ENCODE measurements at places on chromosomes 11 and 22. TPM values are rescaled to one million over a fixed set of nuclear protein-coding genes. Genes with fewer than 3 reads are reported as not detected.

The PLEKHB1 gene
- total RNA-seq, result 16.2 TPM

The FERMT3 gene
- 184 TPM for total RNA-seq

DNA sequence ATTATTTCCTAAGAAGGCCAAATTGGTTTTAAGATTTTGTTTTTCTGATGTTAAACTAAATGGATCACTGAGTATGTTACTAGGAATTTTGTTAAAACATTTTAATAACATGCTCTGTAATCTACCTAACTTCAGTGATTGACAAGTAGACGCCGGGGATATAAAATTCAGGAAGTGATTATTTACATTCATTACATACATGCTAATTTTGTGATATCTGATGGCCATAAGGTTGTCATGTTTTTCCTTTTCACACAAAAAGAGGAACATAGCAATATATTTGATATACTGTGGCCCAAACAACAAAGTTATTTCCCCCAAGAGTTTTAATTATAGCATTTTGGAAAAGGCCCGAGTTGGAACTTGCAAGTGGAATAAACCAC is 12.1 kb downstream of the SCUBE1 start:
- H3K4me3 ChIP-seq, result no peak overlapping the region
- H3K27me3 ChIP-seq, result no peaks in the 10 kb centered on the region
- H3K4me1 ChIP-seq, result no peaks in the 10 kb centered on the region
- no peak for DNase-seq
- no peaks in the 10 kb centered on the region for H3K36me3 ChIP-seq

- H3K27ac ChIP-seq, result no peak overlapping the region
- peak; percentile 64 for DNase-seq
- H3K4me1 ChIP-seq, result peaks cover 16% of the 10 kb centered on the region
- H3K36me3 ChIP-seq, result peaks cover 1% of the 10 kb centered on the region
- no peak overlapping the region for H3K4me3 ChIP-seq
- H3K27me3 ChIP-seq, result peaks cover 2% of the 10 kb centered on the region
These were observed 53.5 kb downstream of the ENTHD1 start for GRCh38 chr22:39839917-39840510.

The RHOD gene
- total RNA-seq, result 0.78 TPM

GRCh38 chr11:132158091-132158490 is 787.7 kb downstream of the NTM start:
- peak; percentile 18 for DNase-seq
- H3K27me3 ChIP-seq, result no peaks in the 10 kb centered on the region
- no peak overlapping the region for H3K27ac ChIP-seq
- no peak overlapping the region for H3K4me3 ChIP-seq
- H3K4me1 ChIP-seq, result no peaks in the 10 kb centered on the region
- no peaks in the 10 kb centered on the region for H3K36me3 ChIP-seq

- peaks cover 39% of the 10 kb centered on the region for H3K27me3 ChIP-seq
- H3K36me3 ChIP-seq, result peaks cover 2% of the 10 kb centered on the region
- H3K27ac ChIP-seq, result no peak overlapping the region
These were observed 3.8 kb downstream of the YAP1 start for GRCh38 chr11:102114032-102114431.

The CEND1 gene
- total RNA-seq, result 1.1 TPM

The KCNJ11 gene
- total RNA-seq, result 0.43 TPM

The CSNK2A3 gene
- total RNA-seq, result 2.1 TPM

DNA sequence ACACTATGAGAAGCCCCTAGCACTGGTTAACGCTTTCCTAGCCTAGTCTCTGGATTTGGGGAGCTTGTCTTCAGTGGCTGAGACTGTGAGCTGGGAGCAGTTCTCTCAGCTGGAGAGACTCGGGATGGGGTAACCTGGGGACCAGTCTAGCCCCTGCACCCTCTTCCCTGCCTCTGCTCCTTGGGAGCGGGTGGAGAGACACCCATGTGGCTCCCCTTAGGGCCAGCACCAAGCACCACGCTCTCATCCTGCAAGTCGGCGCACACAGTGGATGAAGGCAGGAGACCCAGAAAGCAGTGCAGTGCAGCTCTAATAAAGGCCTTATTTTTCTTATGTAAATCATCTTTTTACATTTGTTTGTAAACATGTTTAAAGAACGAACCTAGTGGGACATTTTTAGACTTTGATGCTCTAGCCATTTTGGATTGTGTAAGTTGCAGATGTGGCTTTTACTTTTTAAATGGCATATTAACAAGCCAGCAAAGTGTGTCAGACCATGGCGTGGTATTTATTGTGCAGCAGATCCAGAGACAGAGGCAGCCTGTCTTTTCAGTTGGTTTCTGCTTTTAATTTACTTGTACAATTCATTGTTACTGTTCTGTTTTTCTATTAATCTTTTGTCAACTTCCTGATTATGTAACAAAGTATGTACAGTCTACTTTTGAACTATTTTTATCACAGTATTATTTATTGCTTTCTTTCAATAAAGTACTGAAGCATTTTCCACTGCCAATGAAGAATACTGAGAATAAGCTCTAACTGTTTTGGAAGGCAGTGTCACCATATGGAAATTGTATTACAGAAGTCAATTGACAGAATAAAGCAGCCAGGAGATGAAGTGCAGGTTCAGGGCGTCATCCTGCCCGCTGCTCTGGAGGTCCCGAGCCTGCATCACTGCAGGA is 14.4 kb upstream of the CTTN start:
- no peaks in the 10 kb centered on the region for H3K4me1 ChIP-seq
- no peak overlapping the region for H3K4me3 ChIP-seq
- H3K36me3 ChIP-seq, result peaks cover 25% of the 10 kb centered on the region
- no peak for DNase-seq
- no peaks in the 10 kb centered on the region for H3K27me3 ChIP-seq

The PGA3 gene
- total RNA-seq, result not detected

GRCh38 chr22:27435844-27436576 is 365.5 kb downstream of the MN1 start:
- H3K27ac ChIP-seq, result no peak overlapping the region
- H3K27me3 ChIP-seq, result peaks cover 9% of the 10 kb centered on the region
- no peaks in the 10 kb centered on the region for H3K4me1 ChIP-seq
- H3K4me3 ChIP-seq, result no peak overlapping the region
- H3K36me3 ChIP-seq, result no peaks in the 10 kb centered on the region

The ANGPTL5 gene
- total RNA-seq, result not detected

The UBE2L6 gene
- total RNA-seq, result 252 TPM

DNA sequence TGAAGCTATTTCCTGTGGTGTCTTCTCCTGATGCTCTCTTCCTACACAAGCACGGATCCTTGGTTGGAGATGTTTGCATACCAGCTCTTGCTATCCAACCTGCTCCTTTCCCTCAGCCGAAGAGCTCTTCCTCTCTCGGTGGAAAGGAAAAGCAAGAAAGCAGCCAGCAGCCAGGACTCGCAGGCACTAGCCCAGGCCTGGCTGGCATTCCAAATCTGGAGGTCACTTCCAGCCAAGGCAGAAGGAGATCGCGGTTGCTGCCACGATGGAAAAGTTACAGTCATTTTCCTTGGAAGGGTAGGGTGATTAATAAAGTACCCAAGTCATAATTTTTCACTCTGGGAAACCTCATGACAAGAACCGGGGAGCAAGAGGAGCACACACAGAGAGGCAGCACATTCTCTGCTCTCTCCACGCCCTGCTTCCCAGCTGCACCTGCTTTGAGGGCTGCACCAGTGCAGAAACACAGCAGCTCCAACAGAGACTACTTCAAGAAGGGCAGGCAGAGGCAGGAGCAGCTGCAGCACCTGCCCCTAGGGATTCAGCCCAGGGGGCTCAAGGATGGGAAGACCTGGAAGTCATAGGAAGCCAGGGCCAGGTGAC is 399.3 kb downstream of the CADM1 start:
- no peaks in the 10 kb centered on the region for H3K36me3 ChIP-seq
- H3K4me3 ChIP-seq, result no peak overlapping the region
- H3K27me3 ChIP-seq, result peaks cover 1% of the 10 kb centered on the region

DNA sequence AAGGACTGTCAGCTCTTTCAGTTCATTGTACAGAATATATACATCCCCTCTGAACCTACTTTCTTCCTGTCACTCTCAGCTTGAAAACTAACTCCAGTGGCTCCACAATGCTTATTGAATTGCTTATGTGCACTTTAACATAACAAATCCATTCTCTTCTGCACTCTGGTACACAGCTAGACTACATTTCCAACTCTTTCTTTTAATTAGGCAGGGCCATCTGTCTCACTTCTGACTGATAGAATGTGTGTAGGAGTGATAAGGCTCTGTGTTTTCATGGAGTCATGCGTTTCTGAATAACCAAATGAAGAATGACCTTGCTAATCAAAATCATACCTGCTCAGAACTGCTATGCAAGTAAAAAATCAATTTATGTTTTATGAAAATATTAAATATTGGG is 278.5 kb upstream of the CCDC179 start:
- H3K27ac ChIP-seq, result no peak overlapping the region
- no peaks in the 10 kb centered on the region for H3K27me3 ChIP-seq
- no peak overlapping the region for H3K4me3 ChIP-seq
- no peaks in the 10 kb centered on the region for H3K4me1 ChIP-seq
- no peak for DNase-seq
- H3K36me3 ChIP-seq, result no peaks in the 10 kb centered on the region

DNA sequence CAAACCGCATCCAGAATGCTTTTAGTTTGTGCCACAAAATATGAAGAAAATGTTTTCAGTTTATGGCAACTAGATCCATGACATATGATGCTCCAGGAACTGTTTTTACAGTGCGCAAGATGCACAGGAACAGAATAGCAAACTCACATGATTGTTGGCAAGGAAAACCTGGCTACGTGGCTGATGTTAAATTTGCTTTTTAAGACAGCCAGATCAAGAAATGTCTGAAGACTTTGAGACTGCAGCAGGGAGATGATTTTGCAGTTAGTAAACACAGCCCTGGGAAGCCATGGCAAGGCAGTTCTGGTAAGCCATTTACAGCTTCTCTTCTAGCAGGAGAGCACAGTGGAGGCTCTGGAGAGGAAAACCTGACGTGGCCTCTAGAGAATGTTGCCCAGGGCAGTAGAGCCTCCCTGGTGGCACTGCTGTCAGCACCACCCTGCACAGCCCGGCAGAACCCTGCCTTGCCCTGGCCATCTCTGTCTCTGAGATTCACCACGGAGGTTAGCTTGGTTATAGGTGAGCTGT is 69.8 kb upstream of the TNRC6B start:
- H3K4me1 ChIP-seq, result peaks cover 80% of the 10 kb centered on the region
- H3K4me3 ChIP-seq, result peak overlapping the region; percentile 68
- H3K27me3 ChIP-seq, result no peaks in the 10 kb centered on the region
- H3K36me3 ChIP-seq, result no peaks in the 10 kb centered on the region
- DNase-seq, result peak; percentile 65

DNA sequence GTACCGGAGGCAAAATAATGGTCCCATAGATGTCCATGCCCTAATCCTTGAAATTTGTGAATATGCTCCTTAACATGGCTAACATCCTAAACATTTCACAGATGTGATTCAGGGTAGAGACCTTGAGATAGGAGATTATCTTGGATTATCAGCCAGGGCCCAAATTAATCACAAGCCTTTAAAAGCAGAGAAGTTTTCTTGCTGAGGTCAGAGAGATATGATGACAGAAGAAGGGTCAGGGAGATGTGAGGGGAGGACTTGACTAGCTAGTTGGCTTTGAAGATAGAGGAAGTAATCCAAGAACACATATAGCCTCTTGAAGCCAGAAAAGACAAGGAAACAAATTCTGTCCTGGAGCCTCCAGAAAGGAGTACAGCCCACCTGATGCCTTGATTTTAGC is 19.1 kb upstream of the FDX1 start:
- H3K36me3 ChIP-seq, result no peaks in the 10 kb centered on the region
- H3K27ac ChIP-seq, result no peak overlapping the region
- no peaks in the 10 kb centered on the region for H3K27me3 ChIP-seq
- no peak overlapping the region for H3K4me3 ChIP-seq
- DNase-seq, result no peak
